ENCODE measurements at places on chromosomes 7 and 10. TPM values are rescaled to one million over a fixed set of nuclear protein-coding genes. Genes with fewer than 3 reads are reported as not detected.
A peak's percentile ranks its signal among the peaks of the same experiment; 100 is the strongest.

DNA sequence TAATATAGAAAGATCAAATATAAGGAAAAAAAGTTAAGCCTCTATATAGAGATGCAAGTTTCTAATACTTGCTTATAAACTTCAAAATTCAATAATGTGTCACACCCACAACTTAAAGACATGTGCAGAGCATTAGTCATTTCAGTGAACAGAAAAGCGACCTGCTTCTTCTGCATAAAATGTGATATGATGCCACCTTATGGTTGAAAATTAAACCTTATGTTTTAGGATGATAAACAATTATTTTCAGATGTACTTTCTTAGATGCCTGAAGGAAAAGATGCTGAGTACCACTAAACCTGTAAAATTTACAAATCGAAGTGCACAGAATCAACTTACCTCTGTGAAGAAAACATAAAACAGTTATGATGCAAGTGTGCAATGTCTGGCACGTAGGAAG is 96.0 kb downstream of the MTERF1 start:
- no peak overlapping the region for H3K4me3 ChIP-seq
- DNase-seq = peak; percentile 61
- no peak overlapping the region for H3K27ac ChIP-seq
- no peaks in the 10 kb centered on the region for H3K27me3 ChIP-seq
- no peaks in the 10 kb centered on the region for H3K4me1 ChIP-seq
- no peaks in the 10 kb centered on the region for H3K36me3 ChIP-seq

The CACNA2D1 gene
- total RNA-seq = 21.9 TPM

DNA sequence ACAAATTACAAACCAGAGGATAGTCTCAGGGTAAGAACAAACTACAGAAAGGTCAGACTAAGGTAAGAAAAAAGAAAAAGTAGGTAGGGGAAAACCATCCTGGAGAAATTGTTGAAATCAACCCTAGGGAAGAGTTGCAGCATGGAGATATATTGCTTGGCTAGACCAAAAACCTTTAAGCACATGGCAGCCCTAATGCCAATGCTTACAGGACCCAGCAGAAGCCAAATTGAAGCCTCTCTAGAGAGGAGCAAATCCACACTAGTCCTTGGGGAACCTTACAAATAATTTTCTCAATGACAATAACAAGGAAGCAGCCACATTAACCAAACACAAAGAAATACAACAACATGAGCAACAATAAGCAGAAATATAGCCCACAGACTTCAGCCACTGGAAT is 81.9 kb downstream of the CNOT4 start:
- DNase-seq = no peak
- no peaks in the 10 kb centered on the region for H3K4me1 ChIP-seq
- no peak overlapping the region for H3K4me3 ChIP-seq
- H3K27ac ChIP-seq = no peak overlapping the region
- no peaks in the 10 kb centered on the region for H3K27me3 ChIP-seq

DNA sequence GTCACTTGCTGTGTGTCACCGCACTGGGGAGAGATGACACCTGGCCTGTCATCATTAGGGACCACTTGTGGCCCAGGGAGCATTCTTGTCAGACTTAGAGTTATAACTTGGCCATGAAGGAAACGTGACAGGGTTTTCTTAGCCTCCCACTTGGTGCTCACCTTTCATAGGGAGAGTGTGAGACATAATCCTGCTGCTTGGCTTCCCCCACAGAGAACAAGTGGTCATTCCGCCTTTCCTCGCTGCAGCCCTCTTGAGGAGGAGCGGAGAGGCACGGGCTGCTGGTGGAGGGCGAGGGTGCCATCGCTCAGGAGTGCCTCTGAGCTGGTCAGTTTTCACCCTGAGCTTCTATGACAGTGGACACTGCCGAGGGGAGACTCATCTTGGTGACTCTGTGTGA is 125.0 kb upstream of the GJD4 start:
- no peak overlapping the region for H3K27ac ChIP-seq
- peaks cover 2% of the 10 kb centered on the region for H3K4me1 ChIP-seq
- H3K36me3 ChIP-seq = no peaks in the 10 kb centered on the region
- no peak for DNase-seq
- H3K27me3 ChIP-seq = no peaks in the 10 kb centered on the region

The CDK1 gene
- total RNA-seq = 28.1 TPM

DNA sequence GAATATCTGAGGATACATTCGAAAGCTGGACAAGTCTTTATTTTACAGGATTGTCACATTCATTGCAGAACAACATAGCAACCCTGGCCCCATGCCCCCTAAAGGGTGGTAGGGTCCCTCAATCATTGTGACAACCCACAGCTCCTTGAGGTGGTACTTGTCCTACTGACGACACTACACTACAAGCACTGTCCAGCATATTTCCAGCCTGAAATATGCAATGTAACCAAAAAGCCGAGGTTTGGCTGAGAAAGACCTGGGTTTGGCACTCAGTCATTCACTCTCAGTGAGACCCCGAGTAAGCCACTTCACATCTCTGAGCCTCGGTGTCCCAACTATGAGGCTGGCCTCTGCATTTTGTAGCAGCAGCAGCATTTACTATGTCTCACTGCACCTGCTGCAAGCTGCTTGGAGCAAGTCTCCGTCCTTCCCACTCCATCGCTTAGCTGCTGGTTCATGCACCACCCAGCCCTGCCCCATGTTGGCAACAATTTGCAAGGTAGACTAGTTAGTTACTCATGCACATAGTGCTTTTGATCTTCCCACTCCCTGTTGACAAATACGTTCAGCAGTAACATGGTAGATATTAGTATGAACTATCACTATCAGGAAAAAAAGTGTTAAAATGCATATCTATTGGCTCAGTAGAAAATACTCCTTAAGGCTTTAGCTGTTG is 43.6 kb upstream of the TNPO3 start:
- DNase-seq = no peak
- H3K4me3 ChIP-seq = no peak overlapping the region
- H3K4me1 ChIP-seq = no peaks in the 10 kb centered on the region
- H3K27me3 ChIP-seq = peaks cover 38% of the 10 kb centered on the region
- H3K27ac ChIP-seq = no peak overlapping the region
- no peaks in the 10 kb centered on the region for H3K36me3 ChIP-seq

The EVX1 gene
- total RNA-seq = not detected

The CDNF gene
- 0.83 TPM for total RNA-seq

The THSD7A gene
- 0.18 TPM for total RNA-seq

- H3K36me3 ChIP-seq = no peaks in the 10 kb centered on the region
- no peak overlapping the region for H3K27ac ChIP-seq
- no peak overlapping the region for H3K4me3 ChIP-seq
Measured at GRCh38 chr7:5177060-5177459, 13.0 kb upstream of the WIPI2 start.

The CAMK2G gene
- 18.9 TPM for total RNA-seq

DNA sequence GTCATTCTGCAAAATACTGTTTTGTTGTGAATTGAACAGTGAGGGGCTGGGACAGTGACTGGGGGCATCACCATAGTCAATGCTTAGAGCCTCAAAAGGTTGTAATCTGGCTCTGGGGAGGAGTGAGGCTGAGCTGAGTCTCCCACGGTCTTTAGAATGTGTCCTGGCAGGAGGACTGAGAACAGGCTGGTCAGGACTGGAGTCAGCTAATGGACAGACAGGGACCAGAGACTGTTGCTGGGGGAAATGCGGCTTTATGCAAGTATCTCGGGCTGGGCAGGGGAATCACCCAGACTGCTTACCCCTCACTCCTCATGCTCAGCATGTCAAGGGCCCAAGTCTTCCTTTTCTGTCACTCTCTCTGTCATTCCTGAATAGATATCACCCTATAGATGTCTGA is 346.5 kb downstream of the TYW1 start:
- no peak overlapping the region for H3K4me3 ChIP-seq
- H3K27me3 ChIP-seq = no peaks in the 10 kb centered on the region
- no peaks in the 10 kb centered on the region for H3K4me1 ChIP-seq
- H3K36me3 ChIP-seq = peaks cover 1% of the 10 kb centered on the region
- no peak for DNase-seq

DNA sequence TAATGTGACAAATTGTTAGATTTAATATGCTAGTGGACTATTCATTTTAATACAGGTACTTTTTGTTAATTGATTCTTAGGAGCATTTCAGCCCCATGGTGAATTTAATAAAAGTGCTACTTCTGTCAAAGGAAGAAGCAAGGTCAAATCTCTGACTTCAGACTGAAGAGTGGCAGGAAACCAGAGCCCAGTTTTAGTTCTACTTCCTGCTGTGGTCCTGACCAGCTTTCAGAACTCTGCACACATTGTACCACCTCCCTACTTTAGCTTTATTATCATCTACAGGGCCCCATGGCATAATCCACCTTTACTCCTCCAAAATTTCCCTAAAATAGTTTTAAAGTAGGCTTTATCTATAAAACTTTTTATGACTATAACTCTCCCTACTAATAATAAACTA is 33.7 kb downstream of the CTTNBP2 start:
- 0 out of 2 replicates have a peak, but pooled peaks cover 2% of the 10 kb centered on the region for H3K36me3 ChIP-seq
- H3K27ac ChIP-seq = no peak overlapping the region
- no peaks in the 10 kb centered on the region for H3K4me1 ChIP-seq
- no peak overlapping the region for H3K4me3 ChIP-seq
- no peaks in the 10 kb centered on the region for H3K27me3 ChIP-seq
- no peak for DNase-seq

GRCh38 chr7:23396222-23397015 is 73.9 kb downstream of the IGF2BP3 start:
- H3K4me3 ChIP-seq = no peak overlapping the region
- peaks cover 14% of the 10 kb centered on the region for H3K4me1 ChIP-seq
- H3K36me3 ChIP-seq = peaks cover 11% of the 10 kb centered on the region
- DNase-seq = peak; percentile 91
- H3K27ac ChIP-seq = peak overlapping the region; percentile 23

DNA sequence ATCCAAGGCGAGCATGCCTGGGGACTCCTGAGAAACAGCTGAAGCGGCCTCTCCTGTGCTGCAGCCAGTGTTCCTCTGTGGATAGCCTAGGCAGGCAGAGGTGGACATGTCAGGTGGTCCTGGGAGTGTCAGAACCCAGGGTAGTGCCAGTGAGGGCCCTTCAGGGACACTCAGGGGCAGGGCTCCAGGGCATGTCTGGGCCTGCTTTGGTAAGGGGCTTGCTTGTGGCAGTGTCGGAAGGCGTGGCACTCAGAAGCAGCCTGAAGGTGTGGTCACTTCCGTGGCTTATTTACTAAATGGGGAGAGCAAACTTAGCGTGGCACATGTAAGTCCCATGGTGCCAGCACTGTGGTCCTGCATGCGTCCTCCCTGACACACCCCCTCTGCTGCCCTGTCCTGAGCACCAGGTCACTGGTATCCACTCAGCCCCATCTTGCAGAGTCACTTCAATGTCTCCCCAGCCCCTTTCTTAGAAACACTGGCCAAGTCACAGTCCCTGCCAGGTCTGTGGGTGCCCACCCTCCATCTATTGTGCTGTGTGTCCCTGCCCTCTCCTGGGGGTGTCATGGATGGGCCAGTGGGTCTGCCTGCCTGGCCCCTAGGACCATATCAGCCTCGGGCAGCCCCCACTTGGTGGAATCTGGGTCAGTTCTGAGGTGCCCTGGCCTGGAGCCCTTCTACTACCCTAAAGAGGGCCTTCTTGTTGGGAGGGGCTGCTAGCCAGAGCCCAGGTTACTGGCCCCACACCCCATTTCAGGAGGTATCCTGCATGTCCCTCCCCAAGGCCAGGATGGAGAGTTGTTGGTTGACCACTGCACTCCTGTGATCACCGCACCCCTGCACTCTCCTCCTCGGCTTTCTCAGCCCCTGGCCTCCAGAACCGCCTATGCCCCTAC is 6.4 kb downstream of the ZMIZ2 start:
- H3K4me1 ChIP-seq = peaks cover 22% of the 10 kb centered on the region
- H3K27ac ChIP-seq = no peak overlapping the region
- DNase-seq = no peak
- H3K4me3 ChIP-seq = no peak overlapping the region

The WDR11 gene
- 61.9 TPM for total RNA-seq

GRCh38 chr10:115951242-115951641 is 321.8 kb downstream of the GFRA1 start:
- H3K27me3 ChIP-seq = no peaks in the 10 kb centered on the region
- H3K4me3 ChIP-seq = no peak overlapping the region
- no peak for DNase-seq
- H3K4me1 ChIP-seq = peaks cover 18% of the 10 kb centered on the region

The GRID2IP gene
- total RNA-seq = not detected

The FIGNL1 gene
- total RNA-seq = 27.1 TPM

- no peak overlapping the region for H3K4me3 ChIP-seq
- no peaks in the 10 kb centered on the region for H3K4me1 ChIP-seq
- no peaks in the 10 kb centered on the region for H3K27me3 ChIP-seq
- H3K36me3 ChIP-seq = no peaks in the 10 kb centered on the region
Measured at GRCh38 chr7:35380739-35381224, 126.9 kb upstream of the TBX20 start.

The CRYGN gene
- not detected for total RNA-seq

- peak overlapping the region; percentile 38 for H3K27ac ChIP-seq
- DNase-seq = peak; percentile 1
- H3K36me3 ChIP-seq = no peaks in the 10 kb centered on the region
- no peak overlapping the region for H3K4me3 ChIP-seq
Measured at GRCh38 chr7:28246921-28247461, 66.4 kb upstream of the JAZF1 start.

GRCh38 chr7:113283861-113284260 is 165.5 kb upstream of the SMIM30 start:
- H3K27ac ChIP-seq = no peak overlapping the region
- peaks cover 1% of the 10 kb centered on the region for H3K4me1 ChIP-seq
- DNase-seq = peak; percentile 79
- no peak overlapping the region for H3K4me3 ChIP-seq
- no peaks in the 10 kb centered on the region for H3K36me3 ChIP-seq

GRCh38 chr7:54705436-54705835 is 53.6 kb downstream of the SEC61G start:
- no peaks in the 10 kb centered on the region for H3K36me3 ChIP-seq
- H3K27me3 ChIP-seq = no peaks in the 10 kb centered on the region
- H3K4me3 ChIP-seq = no peak overlapping the region
- peak; percentile 37 for DNase-seq
- no peaks in the 10 kb centered on the region for H3K4me1 ChIP-seq

- H3K4me1 ChIP-seq = no peaks in the 10 kb centered on the region
- no peaks in the 10 kb centered on the region for H3K36me3 ChIP-seq
- H3K4me3 ChIP-seq = no peak overlapping the region
- DNase-seq = no peak
- no peaks in the 10 kb centered on the region for H3K27me3 ChIP-seq
Measured at GRCh38 chr10:89900554-89900953, 199.2 kb downstream of the KIF20B start.

GRCh38 chr7:94907811-94908322 is 473 bp downstream of the PPP1R9A start:
- peaks cover 30% of the 10 kb centered on the region for H3K27me3 ChIP-seq
- H3K36me3 ChIP-seq = no peaks in the 10 kb centered on the region
- no peak for DNase-seq
- H3K27ac ChIP-seq = no peak overlapping the region

The MINDY3 gene
- total RNA-seq = 14.5 TPM

DNA sequence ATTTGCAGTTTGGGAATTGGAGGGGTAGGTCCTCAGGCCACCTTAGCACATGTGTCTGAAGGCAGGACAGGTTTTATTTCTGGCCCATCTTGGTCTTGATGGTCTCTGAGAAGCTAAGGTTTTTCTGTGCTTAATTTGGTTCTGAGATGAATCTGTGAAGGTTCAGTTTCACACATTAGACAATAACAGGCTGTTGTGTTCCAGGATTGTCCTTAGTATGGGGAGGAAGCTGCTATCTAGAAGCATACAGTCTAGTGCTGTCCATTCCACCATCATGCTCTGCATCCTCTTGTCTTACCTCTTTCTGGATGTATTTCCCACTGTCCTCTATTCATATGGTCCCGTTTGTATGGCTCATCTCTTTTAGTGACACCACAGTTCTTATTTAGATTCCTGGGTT is 7.1 kb downstream of the UBE2D1 start:
- no peaks in the 10 kb centered on the region for H3K27me3 ChIP-seq
- H3K27ac ChIP-seq = no peak overlapping the region
- H3K36me3 ChIP-seq = no peaks in the 10 kb centered on the region
- no peak overlapping the region for H3K4me3 ChIP-seq
- H3K4me1 ChIP-seq = no peaks in the 10 kb centered on the region
